Umbilical cord (tissue), 2 donors: ENCODE measurements at places on chromosomes 2 and 18. TPM values are rescaled to one million over a fixed set of nuclear protein-coding genes. Genes with fewer than 3 reads are reported as not detected.

- no peak for DNase-seq
These were observed 1.0 kb upstream of the TCF4 start for GRCh38 chr18:55588870-55589595.

- peak; percentile 83 for DNase-seq
These were observed 418.2 kb upstream of the HS6ST1 start for GRCh38 chr2:128736689-128737545.

DNA sequence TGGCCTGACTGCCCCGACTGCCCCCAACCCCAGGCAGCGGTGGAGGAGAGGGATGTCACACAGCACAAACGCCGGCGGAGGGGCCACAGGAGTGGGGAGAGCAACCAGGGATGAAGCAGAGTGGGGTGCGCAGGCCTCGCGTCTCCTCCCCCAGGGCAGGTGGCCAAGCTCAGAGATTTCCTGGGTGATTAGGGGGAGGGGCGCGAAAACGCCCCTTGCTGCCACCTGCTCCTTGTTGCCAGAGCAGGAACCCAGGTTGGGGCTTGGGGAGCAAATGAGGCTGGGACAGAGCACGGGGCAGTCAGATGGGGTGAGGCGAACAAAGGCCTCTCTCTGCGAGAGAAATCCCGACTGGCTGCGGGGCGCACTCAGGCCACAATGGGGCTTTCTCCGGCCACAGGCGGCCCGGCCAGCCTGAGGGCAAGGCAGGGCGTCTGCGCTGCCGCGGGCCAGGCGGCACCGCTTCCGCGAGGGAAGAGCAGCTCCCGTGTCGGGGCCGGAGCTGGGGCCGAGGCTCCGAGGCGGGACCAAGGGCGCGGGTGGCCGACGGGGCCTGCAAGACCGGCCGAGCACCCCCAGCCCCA, 11.5 kb downstream of the TEX44 start:
- DNase-seq = no peak

DNA sequence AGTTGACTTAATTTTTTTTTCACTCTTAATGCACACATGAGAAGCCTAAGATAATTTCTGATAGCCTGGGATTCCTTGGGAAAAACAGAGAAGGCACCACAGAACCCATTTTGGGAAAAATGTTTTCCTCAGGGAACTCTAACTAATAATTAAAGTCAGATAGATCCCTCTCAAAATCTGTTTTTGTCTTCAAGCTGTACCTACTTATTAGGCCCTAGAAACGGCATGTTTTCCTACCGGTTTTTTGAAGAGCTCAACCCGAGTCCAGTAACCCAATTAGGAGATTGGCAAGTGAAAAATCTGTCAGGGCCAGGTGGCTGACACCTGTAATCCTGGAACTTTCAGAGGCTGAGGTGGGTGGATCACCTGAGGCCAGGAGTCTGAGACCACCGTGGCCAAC, 16.1 kb upstream of the PDK1 start:
- DNase-seq = no peak

GRCh38 chr2:222506230-222506935, 82.0 kb downstream of the SGPP2 start:
- DNase-seq = no peak

- DNase-seq = peak; percentile 14
These were observed 382.0 kb downstream of the SOX11 start for GRCh38 chr2:6074089-6074643.

GRCh38 chr2:45697190-45697589, 45.7 kb downstream of the PRKCE start:
- no peak for DNase-seq

DNA sequence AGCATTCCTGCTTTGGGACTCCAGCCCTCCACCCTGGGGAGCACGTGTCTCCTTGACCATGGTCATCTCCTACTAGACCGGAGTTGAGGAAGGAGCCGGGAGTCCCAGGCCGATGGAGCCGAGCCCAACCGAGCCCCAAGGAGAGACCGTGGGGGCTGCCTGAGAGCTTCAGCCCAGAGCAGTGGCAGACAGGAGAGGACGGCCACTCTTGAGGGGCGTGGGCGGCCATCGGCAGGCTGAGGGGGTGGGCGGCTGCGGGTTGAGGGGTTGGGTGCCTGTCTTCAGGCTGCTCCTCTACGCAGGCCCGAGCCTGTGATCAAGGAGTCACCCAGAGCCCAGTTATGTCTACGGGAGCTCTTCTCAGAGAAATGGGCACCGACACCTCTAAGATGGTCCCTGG, 158.7 kb downstream of the PXDN start:
- DNase-seq = no peak

GRCh38 chr2:9467687-9468086, 6.7 kb upstream of the IAH1 start:
- DNase-seq = no peak

DNA sequence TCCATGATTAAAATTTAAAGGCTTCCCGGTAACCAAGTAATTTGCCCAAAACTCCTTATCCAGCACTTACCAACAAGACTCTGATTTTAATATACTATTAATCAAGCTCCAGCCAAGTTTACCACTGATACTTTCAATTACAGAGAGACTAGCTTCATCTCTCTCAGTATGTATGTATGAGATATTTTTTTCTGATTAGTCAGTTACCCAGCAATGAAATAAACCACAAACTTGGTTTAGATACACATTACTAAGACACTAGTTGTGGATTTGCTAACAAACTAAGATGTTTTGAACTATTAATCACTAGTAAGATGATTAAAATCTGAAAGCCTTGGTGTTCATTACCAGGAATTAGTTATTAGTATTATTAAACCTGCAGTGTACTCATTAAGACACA, 1272.2 kb upstream of the ACVR2A start:
- DNase-seq = no peak

GRCh38 chr2:168643979-168644378, 158.5 kb upstream of the NOSTRIN start:
- peak; percentile 64 for DNase-seq

DNA sequence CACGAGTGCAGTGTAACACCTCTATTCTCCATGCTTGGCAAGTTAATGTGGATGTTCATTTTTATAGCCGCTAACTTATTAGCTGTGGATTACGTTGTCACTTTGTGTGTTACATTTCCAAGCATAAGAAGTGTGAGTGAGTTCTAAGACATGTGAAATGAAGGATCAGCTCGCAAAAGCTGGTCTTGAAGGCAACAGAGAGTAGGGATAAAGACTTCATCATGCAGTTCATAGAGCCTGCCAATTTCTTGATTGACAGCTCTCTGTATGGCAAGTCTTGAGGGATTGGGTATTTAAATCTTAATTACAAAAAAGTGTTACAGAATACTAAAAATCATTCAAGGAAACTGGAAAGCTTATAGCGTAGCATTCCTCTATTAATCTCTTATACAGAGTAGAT, 25.8 kb upstream of the DPP4 start:
- no peak for DNase-seq

GRCh38 chr18:54857499-54857898, 29.2 kb downstream of the RAB27B start:
- DNase-seq = no peak

- DNase-seq = no peak
These were observed 382.6 kb upstream of the CDH2 start for GRCh38 chr18:28559511-28559910.

DNA sequence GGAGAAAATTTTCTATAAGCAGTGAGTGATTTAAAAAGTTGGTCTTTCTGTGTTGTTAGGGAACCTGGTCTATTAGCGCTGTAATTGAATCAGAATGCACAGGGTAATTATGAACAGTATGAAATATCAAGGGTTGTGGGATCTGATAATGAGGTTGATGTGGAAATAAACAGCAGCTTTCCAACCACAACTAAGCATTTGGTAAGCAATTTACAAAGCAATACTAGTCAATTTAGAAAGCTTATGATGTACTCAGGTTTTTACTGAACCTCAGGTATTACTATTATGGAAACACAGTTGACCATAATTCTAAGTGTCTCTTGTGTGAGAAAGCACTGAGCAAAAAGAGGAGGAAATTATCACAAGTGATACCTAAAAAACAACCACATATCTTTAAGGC, 11.0 kb upstream of the SMCHD1 start:
- no peak for DNase-seq

- DNase-seq = no peak
These were observed 768.2 kb upstream of the VRK2 start for GRCh38 chr2:57278451-57278850.

GRCh38 chr2:16404551-16405300, 260.9 kb downstream of the CYRIA start:
- DNase-seq = no peak

DNA sequence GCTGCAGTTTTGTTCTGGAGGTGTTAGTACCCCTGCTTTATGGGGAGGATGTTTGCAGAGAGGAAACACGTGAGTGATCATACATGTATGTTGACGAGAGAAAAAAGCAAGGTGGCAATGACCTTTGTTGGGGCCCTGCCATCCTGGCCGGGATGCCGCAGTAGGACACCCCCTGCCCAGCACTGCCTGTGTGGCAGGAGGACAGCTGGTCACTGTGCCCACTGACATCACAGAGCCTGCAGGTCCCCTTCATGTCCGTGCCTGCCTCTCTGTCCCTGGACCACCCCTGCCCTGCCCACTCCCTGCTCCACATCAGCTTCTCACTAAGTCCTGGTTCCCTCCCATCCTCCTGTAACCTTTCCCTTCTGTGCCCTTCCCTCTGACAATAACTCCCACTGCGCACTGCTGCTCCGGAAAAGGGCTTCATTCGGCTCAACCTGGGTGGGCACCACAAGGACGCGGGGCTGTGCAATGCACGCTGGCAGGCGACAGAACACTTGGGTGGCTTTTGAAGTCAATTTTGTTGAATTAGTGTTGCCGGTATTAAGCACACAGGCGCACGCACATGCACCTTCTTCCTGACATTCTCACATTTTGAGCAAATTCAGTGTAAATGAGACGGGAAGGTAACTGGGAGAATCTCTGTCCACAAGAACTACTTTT, 51.5 kb upstream of the TWIST2 start:
- DNase-seq = no peak

- DNase-seq = no peak
These were observed 151.2 kb upstream of the KLF7 start for GRCh38 chr2:207316906-207317305.

DNA sequence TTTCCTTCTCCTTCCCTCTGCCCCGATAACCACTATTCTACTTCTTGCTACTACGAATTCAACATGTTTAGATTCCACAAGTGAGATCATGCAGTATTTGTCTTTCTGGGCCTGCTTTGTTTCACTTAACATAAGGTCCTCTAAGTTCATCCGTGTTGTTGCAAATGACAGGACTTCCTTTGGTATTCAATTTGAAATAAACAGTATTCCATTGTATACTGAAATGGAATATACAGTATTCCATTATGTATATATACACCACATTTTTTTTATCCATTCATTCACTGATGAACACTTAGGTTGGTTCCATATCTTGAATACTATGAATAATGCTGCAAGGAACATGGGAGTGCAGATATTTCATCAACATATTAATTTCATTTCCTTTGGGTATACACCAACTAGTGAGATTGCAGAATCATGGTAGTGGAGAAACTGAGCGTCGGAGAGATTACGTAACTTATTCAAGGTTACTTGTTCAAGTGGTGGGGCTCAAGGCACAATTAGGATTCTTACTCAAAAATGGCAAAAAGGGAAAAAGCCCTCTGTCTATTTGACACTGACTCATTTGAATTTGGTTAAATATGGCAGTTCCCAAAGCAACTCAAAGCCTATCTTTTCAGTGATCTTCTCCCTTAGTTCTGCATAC, 85.1 kb downstream of the CHN1 start:
- DNase-seq = no peak

DNA sequence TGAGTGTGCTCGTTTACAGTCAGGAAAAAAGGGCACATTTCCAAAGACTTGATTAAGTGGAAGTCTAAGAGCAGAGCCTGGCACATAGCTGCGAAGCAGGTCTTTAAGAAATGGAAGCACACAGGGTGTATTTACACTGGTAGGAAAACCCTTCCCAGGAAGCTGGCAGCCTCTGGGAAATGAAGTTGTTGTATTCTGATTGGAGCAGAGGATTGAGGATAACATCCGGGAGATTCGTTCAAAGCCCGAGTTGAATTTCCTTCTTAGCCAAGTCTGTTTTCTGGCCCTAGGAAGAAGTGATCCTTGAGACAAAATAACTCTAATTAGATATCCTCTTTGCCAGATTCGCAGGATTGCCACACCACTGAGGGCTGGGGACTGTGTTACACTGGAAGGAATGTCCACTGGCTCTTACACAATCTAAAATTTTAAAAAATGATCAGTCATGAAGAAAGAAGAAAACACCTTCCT, 75.9 kb downstream of the ITGB1BP1 start:
- DNase-seq = peak; percentile 56

GRCh38 chr18:63619661-63620060, 24.4 kb downstream of the SERPINB4 start:
- DNase-seq = no peak

DNA sequence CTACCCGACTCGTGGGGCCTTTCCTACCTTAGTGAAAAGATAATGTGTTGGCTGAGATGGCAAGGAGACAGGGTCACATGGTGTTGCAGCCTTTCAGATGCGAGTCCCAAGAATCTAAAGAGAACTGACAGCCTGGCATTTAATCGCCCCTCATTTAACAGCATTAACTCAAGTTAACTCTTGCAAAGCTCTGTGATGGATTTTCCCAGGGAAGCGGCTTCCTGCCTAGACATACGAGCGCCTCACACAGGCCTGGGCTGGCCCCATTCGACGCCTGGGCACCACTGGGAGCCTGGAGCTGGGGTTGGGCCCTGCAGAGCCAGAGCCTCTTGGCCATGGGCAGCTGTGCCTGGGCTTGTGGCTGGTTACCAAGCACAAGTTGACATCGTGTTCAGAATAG, 140.8 kb downstream of the SEPTIN10 start:
- no peak for DNase-seq

DNA sequence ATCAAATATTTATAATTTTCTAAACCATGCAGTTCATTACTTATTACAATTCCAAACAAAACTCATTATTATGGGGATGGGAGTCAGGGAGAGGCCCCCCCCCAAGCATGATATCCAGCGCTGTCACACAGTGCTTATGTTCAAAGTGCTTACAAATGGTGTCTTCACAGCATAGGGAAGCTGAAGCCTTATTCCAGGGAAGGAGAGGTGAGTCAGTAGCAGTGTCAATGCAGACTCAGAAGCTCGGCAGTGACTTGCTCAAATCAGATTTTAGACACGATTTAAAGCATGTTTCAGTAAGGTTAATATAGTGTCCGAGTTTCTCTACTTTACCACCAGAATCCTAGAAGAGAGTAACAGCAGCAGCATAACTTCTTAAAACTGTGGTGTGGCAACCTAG, 24.6 kb downstream of the SLC66A3 start:
- DNase-seq = no peak

The ZFAND2B gene
- 20.5 TPM for total RNA-seq

The DES gene
- 2,247 TPM for total RNA-seq

The TMEFF2 gene
- 10.4 TPM for total RNA-seq

The MAPRE2 gene
- 52.2 TPM for total RNA-seq

The E2F6 gene
- total RNA-seq = 13.2 TPM

The TFPI gene
- total RNA-seq = 66.7 TPM

The SP100 gene
- 88.1 TPM for total RNA-seq

The RFX8 gene
- 1.2 TPM for total RNA-seq

The TUBA3E gene
- not detected for total RNA-seq

The ZSWIM2 gene
- 0.96 TPM for total RNA-seq

The WNT6 gene
- 3.9 TPM for total RNA-seq
